ENCODE measurements at places on chromosomes 12 and 14.

DNA sequence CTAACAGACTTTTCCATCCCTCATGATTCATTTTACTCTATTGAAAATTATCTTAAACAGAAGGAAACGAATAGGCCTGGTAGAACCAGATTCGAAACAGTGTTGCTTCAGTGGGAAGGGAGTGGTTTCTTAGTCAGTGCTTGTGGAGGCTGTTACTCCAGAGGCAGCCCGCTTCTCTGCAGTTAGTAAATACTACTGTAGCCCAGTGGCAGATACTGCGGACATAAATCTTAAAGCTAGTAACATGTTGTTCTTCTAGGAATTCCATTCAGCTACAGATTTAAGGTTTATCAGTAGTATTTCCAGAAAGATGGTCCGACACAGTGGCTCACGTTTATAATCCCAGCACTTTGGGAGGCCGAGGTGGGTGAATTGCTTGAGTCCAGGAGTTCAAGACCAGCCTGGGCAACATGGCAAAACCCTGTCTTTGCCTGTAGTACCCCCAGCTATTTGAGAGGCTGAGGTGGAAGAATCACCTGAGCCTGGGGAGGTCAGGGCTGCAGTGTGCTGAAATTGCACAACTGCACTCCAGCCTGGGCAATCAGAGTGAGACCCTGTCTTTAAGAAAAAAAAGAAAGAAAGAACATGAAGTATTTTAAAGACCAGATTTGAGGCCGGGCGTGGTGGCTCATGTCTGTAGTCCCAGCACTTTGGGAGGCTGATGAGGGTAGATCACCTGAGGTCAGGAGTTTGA is 45.9 kb downstream of the DIP2B start:
- no peak for DNase-seq

- no peak for DNase-seq
These were observed 285.9 kb downstream of the TMTC2 start for GRCh38 chr12:82972624-82973023.

DNA sequence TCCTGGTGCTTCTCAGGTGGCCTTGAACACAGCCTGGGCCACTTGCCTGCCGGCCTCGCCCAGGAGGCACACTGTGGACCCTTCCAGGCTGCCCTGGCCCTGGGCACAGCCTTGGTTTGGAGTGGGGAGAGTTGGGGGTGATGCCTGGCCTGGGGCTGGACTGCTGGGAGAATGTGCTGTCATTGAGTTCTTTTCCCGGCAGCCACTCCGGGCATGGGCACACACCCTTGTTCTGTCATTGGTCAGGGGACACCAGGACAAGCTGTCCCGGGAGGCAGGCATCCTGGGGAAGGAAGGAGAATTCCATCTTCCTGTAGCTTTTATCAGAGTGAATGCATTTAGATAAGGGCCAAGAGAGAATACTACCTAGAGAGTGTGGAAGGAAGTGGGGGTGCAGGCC is 61.8 kb upstream of the RIN3 start:
- no peak for DNase-seq

DNA sequence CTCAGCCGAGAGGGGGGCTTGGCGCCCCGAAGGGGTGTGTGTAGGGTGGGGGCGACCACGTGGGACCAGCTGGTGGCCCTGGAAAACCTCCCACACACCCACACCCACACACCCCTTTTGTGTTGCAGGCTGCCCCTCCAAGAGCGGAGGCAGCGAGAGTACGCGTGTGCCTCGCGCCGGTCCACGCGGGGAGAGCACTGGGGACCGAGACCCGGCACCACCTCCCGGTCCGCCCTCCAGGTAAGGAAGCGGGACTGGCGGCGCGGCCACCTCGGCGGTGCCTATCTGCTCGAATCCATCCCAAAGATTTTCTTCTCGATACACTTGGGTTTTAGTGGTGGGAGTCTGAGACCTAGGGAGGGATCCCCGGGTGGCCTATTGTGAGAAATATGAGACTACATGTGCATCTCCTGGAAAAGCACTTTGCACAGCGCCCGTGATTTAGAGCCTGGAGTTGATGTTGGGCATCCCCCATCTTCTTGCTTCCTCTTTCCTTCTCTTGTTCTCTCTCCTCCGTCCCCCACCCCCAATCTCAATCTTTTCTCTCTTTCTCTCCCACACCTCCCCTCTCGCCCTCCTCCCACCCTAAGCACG is 393 bp downstream of the SYT1 start:
- no peak for DNase-seq
